Suprapubic skin (tissue), 4 donors: ENCODE measurements at places on chromosomes 13 and 19. TPM values are rescaled to one million over a fixed set of nuclear protein-coding genes. Genes with fewer than 3 reads are reported as not detected.

GRCh38 chr13:20778311-20778710, 4.5 kb upstream of the EEF1AKMT1 start:
- no peak for DNase-seq

- no peak for DNase-seq
These were observed 34.2 kb upstream of the TMEM255B start for GRCh38 chr13:113724780-113725315.

- peak; percentile 97 for DNase-seq
These were observed 43.5 kb upstream of the NPAS1 start for GRCh38 chr19:46975925-46976782.

DNA sequence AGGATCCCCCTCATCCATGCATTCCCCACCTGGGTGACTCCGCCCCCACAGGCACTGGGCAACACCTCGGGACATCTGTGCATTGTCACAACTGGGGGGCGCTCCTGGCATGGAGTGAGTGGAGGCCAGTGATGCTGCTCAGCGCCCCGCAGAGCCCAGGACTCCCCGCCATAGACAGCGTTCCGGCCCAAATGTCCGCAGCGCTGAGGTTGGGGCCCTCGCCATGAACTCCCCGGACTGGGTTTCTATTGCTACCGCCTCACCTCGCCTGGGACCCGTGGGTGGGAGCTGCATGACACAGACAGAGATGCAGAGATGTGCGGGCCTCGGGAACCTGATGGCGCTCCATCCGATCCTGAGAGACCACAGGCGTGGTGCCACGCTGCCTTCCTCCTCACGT, 4.6 kb downstream of the FZR1 start:
- DNase-seq = no peak

- DNase-seq = no peak
These were observed 2783.8 kb downstream of the PCDH9 start for GRCh38 chr13:64446372-64446771.

GRCh38 chr13:64556376-64556775, 2673.8 kb downstream of the PCDH9 start:
- no peak for DNase-seq

GRCh38 chr19:53308339-53308811, 25.2 kb upstream of the ZNF845 start:
- no peak for DNase-seq

- no peak for DNase-seq
These were observed 2.7 kb downstream of the TNPO2 start for GRCh38 chr19:12720851-12721655.

- no peak for DNase-seq
These were observed 851.2 kb downstream of the PCDH9 start for GRCh38 chr13:66378894-66379293.

The WDFY2 gene
- total RNA-seq = 99.2 TPM
